ENCODE measurements at places on chromosomes 4 and X.

DNA sequence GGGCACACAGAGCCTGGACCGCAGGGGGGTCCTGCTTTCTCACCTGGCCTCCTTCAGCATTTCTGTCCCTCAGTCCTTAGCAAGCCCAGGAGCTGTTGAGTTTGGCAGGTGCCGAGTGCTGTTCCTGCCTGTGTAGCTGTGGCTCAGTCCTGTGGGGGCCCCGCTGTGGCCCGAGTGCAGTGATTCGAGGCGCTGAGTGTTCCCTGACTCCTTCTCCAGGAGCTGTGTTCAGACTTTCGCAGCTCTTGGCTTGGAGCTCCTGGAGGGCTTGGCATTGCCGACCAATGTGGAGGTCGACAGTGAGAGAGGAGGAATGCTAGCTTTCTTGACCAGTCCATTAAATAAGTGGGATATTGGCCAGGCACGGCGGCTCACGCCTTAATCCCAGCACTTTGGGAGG, 50.1 kb upstream of the MSANTD1 start:
- no peak for DNase-seq

- peak; percentile 1 for DNase-seq
These were observed 31.0 kb upstream of the FAT4 start for GRCh38 chr4:125283707-125284279.

DNA sequence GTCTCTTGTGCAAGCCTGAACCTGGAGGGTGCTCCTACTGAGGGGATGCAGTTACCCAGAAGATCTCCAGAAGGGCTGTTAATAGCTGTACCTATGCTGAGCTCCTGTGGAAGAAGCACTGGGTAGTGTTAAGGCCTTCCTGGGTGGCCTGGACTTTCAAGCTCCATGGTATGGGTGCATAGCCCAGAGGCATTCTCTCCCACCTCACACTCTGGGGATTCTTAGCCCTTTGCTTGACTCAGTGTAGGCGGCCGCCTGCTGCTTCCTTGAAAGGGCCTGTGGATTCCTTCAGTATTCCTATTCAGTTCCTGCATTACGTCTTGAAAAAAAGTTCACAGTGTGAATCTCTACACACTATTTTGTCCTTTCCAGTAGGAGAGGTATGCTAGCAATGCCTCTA, 235.7 kb upstream of the MAGEB16 start:
- no peak for DNase-seq

GRCh38 chr4:115361781-115362180, 248.4 kb upstream of the NDST4 start:
- no peak for DNase-seq

DNA sequence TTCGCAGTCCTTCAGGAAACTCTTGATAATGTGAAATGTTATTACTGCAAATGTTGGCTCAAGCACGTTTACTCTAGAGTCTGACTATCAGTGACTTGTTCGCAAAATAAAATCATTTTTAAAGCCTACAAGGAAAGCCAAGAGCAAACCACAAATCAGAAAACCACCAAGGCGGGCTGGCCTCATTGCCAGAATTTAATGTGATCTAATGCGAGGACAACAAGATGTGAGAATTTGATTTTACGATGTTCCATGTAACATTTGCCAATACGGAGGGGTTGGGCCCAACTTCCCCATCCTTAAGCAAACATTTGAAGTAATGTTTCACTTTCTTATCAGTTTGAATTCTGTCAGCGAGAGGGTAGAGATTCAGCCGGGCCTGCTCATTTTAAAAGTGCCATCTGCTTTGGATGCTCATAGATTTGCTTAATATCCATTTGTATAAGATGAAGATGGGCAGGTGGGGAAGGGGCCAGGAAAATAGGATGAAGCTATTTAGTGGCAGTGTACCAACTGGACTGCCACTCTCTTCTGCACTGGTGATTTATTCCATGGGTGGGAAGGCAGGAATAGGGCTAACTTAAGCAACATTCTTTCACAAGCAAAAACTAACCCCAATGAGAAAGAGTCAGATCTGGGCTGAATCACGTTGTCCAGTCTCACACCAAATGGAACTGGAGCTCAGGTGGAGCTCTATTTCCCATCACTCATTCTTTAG, 225.3 kb downstream of the ANAPC10 start:
- no peak for DNase-seq

DNA sequence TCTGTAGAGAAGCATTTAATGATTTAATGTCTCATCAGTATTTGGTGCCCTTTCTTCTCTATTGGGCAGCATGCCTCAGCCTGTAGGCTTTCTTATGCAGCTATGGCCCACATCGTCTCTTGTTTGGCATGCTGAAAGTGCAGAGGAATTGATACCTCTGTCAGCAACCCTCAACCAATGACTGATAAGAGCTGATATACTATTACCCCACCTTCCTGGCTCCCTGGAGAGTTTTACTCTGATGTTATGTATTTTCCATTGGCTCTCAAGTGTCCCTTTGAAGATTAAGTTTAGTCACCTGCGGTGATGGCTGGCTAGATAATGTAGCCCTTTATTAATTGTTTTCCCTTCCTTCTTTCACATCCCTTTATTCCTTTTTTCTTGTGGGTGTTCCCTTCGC, 41.2 kb upstream of the PDHA2 start:
- DNase-seq, result no peak

- peak; percentile 53 for DNase-seq
These were observed 680.4 kb downstream of the DMD start for GRCh38 chrX:32530802-32531403.

DNA sequence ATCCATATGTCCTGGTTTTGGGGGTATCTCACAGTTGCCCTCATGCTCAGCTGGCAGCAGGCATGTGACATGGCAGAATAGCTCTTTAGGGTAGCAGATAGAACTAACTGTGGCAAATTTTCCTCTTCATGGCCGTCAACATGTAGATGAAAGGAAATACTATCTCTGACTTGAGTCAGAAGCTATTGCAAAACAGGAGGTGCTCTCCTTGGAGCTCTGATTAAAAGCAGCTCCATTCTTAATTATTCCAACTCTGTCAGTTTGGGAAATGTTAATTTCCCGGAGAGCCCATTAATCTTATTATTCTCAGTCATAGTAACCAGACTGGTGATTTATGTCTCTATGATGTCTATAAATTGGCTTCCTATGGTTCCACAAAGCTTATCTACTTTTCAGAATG, 18.2 kb downstream of the IL13RA1 start:
- DNase-seq, result no peak

DNA sequence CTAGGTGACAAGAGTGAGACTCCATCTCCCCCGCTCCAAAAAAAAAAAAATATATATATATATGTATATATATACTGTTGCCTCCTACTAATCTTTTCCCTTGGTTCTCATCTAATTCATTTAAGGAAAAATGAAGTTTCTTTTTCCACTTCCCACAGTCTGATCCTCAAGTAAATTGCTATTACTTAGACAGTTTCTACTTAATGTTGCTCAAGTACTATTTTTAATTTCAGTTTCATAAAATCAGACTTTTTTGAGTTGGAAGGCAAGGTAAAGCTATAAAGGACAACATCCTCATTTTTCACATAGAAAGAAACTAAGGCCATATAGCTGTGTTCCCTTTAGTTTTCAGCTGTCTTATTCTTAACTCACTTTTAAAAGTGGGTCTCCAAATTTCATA, 5.8 kb downstream of the RXFP1 start:
- no peak for DNase-seq

GRCh38 chr4:55435141-55435841, 39.5 kb downstream of the TMEM165 start:
- peak; percentile 61 for DNase-seq

- no peak for DNase-seq
These were observed 33.0 kb downstream of the MOB1B start for GRCh38 chr4:70935038-70935695.

DNA sequence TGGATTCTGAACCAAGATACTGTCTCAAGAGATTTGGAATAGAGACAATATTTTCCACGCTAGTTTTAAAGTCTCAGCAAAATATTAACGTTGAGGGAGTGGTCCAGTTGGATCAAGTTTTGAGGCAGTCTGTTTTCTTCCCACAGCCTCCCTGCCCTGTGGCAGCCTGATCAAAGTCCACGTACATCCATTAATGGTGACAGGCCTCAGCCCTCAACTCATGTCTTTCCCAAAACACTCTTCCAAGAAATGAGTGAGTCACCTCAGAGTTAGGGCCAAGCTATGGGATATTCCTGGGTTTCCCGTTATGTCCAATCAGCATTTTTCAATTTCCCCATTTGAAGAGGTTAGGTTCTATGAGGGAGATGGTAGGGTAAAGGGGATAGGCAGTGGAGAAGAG, 28.5 kb downstream of the EGFL6 start:
- no peak for DNase-seq

- no peak for DNase-seq
These were observed 345.1 kb upstream of the PITX2 start for GRCh38 chr4:110967936-110968335.
